ENCODE measurements at places on chromosomes 13 and 19. TPM values are rescaled to one million over a fixed set of nuclear protein-coding genes. Genes with fewer than 3 reads are reported as not detected.

ZNF611 gene
- 17.0 TPM for total RNA-seq

WTIP gene
- 0.86 TPM for total RNA-seq

OR7C1 gene
- total RNA-seq: not detected

DNA sequence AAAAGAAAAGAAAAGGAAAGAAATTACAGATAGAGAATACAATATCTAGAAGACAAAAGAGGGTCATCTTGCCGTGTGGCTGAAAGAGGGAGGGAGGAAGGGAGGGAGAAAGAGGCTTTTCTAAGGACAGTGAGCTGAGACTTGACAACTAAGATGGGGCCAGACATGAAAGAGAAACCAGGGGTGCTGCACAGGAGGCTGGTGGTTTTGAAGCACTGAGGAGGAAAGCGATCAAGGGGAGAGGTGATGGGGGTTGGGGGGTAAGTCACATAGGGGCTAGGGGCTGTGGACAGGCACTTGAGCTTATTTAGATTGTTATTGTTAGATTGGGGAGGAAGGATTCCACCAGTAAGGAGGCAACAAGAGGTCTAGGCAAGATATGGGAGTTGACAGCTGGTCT lies 17.3 kb downstream of the PNPLA6 start:
- no peak for DNase-seq

DNA sequence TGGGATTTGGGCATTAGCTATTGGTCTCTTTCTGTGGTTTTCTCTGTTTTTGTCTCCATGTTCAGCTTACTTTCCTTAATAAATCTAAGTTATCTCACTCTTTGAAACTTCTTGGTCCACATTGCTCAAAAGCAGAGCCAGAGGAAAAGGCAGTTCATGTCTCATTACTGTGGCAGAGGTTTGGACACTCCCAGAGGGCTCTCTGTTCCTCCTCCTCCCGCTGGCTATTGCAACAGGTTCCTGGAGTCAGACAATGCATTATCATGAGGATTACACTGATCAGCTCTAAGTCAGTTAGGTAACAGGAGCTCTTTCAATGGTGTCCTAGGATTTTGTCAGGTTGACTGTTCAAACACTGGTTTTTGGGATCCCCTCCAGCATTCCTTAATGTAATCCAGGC lies 298.8 kb downstream of the NDFIP2 start:
- DNase-seq: no peak

DNA sequence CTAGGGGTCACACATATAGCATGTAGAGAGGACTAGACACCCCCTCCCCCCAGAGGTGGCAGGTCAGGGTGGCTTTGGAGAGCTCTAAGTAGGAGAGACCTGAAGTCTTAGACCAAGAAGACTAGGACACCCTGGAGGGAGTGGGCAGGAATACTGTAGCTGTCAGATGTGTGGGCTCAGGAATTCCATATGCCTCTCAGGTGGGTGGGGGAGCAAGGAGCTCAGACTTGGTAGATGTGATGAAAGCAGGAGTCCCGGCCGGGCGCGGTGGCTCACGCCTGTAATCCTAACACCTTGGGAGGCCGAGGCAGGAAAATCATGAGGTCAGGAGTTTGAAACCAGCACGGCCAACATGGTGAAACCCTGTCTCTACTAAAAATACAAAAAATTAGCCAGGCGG lies 1.6 kb downstream of the CRB3 start:
- DNase-seq: no peak

GRCh38 chr19:55248166-55248675 lies 10.6 kb downstream of the PPP6R1 start:
- DNase-seq: no peak
